ENCODE measurements at places on chromosomes 2 and 18. TPM values are rescaled to one million over a fixed set of nuclear protein-coding genes. Genes with fewer than 3 reads are reported as not detected.

The TMEM150A gene
- total RNA-seq: 8.6 TPM

The EGR4 gene
- not detected for total RNA-seq

The ZC3H6 gene
- 2.9 TPM for total RNA-seq

The SNRNP27 gene
- 49.4 TPM for total RNA-seq

The LRRC30 gene
- total RNA-seq: not detected

The ARHGEF33 gene
- total RNA-seq: 0.25 TPM

The TMEM37 gene
- total RNA-seq: not detected
